ENCODE measurements at places on chromosomes 3 and 15.

DNA sequence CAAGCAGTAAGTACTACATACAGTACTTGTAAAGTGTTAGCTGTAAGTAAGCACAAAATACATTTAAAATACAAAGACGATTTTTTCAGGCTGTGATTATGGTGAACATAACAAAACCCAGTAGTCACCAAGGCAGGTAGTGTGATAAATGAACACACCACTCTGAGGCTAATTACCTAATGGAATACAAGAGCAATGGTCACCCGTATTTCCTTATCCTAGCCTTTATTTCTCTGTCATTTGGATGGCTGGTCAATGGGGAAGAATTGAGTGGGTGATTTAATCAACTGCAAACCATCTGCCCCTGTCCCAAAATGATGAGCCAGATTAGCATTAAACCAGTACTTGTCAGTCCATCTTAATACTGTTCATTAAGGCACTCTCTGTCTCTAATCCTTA, 89.2 kb upstream of the CGNL1 start:
- no peak for DNase-seq

DNA sequence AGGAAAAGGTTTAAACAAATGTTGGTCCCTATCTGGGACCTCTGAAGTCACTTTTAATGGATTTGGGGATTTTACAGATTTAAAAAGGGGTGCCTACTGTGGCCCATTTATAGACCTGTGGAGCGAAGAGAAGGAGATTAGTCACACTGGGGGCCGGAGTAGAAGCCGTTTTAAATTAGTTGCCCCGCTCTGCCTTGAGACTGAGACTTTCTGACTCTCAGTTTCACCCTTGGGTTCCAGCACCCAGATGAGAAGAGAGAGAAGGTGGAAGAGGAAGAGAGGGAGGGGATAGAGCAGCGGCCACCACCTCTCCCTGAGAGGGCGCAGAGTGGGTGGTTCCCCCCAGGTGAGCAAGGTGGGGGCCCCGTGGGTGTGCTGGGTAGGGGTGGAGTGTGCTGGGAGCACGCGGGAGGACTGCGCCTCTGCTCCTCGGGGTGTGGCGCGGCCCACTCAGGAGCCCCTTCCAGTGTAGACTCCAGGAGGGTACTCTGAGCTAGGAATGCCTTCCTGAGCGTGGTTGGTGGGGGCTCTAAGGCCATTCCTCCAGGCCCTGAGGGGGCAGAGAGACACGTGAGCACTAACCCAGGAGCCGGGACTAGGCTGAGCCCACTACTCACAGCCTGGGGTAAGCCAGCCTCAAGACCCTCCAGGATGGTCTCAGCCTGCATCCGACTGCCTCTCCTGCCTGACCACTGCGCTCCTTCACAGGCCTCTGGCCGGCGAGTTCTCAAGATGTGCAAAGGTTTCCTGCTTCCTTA, 32.6 kb upstream of the RAB6B start:
- DNase-seq: no peak

DNA sequence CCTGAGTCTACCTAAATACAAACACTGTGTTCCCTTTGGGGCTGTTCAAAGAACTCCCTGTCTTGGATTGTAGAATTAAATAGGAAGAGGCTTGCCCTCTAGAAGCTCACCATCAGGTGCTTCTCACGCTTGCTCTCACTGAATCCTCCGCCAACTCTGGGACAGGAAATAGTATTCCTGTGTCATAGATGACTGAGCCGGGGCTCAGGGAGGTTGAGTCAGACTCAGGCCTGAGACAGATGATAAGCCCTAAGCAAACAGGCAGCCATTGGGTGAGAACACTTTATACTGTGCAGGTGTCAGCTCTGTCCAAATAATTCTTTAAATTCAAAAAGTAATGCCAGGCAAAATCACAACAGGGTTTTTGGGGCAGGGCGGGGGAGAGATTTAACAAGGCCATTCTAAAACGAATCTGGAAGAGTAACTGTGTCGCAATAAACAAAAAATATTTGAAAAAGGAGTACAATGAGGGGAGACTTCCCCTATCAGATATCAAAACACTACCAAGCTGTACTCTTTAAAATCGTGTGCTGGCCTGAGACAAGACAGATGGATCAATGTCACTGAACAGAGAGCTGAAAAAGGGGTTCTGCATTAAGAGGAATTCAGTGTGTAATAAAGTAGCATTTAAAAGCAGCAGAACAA, 59.0 kb downstream of the EPHB3 start:
- no peak for DNase-seq

DNA sequence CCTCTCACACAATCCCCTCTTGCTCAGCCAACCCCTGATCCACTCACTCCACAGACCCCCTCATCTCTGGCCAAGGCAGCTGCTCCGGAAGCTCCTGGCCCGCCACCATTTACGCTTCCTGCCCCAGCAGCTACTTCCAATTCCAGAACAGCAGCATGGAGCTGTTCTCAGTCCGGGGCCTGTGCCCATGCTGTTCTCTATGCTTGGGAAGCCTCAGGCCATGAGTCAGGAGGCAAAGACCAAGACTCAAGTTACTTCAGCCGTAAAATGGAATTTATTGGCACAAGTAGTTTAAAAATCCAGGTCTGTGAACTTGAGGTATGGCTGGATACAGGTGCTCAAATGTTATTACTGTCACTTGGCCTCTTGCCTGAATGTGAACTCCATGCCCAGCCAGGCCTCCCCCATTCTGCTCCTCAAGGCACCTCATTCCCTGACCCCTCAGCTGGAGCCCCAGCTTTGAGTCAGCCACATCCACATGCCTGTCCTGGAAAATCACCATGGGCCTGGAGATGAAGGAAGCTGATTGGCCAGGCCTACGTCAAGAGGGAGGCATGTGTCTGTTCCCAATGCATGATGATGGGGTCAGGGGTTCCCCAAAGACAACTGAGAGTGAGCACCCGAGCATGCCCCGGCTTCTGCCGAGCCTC, 31.4 kb upstream of the CACNA2D2 start:
- DNase-seq: no peak

DNA sequence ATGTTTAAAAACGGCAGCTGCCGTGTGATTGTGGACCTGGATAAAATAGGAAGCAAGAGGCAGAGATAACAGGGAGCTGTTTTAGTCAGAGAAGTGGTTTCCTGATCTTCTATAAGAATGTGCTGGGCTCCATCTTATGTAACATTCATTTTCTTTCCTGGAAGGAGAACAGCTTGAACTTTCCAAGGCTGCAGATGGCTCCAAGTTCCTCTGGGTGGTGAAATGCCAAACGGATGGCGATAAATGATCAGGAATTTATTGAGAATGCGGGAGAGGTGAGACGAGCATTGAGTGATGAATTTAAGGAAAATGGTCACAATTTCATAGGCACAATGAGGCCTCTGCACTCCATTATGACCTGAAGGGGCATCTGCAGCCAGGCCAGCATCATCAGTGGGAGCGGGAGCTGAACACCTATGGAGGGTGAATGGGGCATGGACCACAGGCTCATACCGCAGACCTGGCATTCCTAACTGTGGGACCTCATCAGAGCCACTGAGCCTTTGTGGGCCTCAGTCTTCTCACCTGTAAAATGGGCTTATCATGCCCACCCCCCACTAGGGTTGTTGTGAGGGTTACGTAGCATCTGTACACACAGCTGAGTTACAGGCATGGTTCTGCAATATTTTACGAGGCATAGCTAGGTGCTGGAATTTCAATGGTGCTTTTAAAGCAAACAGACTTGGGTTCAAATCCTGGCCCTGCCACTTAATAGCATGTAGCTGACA, 17.1 kb downstream of the MGLL start:
- DNase-seq: no peak

- no peak for DNase-seq
Measured at GRCh38 chr3:160450846-160451245, 1.3 kb upstream of the TRIM59 start.

- no peak for DNase-seq
Measured at GRCh38 chr3:179513862-179514261, 48.9 kb upstream of the ACTL6A start.

- no peak for DNase-seq
Measured at GRCh38 chr3:123660900-123661299, 76.0 kb upstream of the HACD2 start.

- DNase-seq: no peak
Measured at GRCh38 chr3:135731546-135731945, 234.0 kb upstream of the PPP2R3A start.

DNA sequence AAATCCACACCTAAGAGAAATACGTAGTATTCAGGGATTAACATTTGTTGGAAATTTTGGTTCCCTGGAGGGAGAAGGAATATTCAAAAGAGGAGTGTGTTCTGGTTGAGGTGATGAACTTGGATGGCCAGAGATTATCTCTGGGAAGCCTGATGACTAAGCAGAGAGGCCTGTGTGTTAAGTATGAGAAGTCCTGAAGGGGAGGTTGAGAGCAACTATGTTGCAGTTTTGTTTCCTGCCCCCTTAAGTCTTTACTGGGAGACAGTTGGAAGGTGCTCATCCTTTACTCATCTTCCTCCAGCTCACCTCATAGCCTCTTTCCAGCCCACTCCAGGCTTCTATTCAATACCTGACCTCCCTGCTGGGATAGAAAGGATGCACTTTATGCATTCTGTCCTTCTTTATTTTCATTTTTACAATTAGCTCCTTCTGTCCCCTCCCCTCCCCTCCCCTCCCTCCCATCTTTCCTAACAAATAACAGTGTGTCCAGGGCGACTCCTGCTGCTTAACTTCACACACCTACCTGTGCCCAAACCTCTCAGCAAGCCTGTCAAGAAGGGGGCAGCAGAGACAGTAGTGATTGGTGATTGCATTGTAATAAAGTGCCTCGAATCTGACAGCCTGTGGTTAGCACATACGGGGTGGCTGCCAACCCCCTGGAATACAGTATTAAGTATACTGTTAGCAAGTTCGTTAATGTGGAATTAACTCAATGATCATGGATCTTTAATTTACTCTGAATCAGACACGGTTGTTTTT, 11.9 kb downstream of the RAP2B start:
- DNase-seq: no peak

- DNase-seq: no peak
Measured at GRCh38 chr3:100506355-100506754, 13.9 kb downstream of the TMEM45A start.

DNA sequence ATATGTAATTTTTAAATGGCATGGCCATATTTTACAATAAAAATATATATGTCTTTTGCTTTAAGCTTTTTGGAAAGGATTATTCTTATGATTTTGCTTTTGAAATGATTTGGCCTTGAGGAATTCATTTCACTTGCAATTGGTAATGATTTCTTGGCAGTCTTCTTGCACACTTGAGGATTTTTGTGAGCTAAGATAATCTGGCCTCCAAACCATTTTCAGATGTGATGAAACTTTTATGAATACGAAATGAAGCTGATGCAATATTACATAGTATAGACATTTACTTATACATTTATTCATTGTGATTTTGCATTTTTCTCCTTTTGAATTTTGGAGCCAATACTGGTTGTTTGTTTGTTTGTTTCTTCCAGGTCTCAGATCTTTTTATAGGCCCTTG, 6.4 kb upstream of the SH2D7 start:
- DNase-seq: no peak

Measured in HuH-7 (cell line).